HuH-7.5 (cell line): ENCODE measurements at places on chromosomes 6 and 20.

GRCh38 chr6:137357263-137357947 is 136.8 kb downstream of the OLIG3 start:
- DNase-seq = peak; percentile 37

GRCh38 chr6:20943040-20943627 is 408.9 kb downstream of the CDKAL1 start:
- DNase-seq = no peak

- DNase-seq = no peak
Observed at GRCh38 chr20:48847498-48848205, 19.9 kb upstream of the PREX1 start.

DNA sequence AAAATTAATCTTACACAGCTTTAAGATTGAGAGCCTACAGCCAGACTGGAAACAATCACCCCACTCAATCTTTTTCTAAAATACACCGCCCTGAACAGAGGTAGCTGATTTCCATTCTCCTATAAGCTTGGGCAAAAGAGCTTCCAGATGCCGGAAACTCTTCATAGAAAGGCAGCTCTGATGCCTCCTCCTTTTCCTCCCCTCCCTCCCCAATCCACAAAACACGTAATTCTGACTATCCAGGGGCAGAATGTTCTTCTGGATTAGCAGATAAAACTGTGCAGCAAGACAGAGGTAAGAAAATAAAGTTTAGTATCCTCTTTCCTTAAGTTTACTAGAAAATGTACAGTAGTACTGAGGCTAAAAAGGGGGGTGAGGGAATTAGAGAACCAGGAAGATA is 15.8 kb downstream of the ADNP start:
- DNase-seq = no peak

GRCh38 chr6:29490552-29490951 is 2.8 kb upstream of the MAS1L start:
- DNase-seq = no peak

DNA sequence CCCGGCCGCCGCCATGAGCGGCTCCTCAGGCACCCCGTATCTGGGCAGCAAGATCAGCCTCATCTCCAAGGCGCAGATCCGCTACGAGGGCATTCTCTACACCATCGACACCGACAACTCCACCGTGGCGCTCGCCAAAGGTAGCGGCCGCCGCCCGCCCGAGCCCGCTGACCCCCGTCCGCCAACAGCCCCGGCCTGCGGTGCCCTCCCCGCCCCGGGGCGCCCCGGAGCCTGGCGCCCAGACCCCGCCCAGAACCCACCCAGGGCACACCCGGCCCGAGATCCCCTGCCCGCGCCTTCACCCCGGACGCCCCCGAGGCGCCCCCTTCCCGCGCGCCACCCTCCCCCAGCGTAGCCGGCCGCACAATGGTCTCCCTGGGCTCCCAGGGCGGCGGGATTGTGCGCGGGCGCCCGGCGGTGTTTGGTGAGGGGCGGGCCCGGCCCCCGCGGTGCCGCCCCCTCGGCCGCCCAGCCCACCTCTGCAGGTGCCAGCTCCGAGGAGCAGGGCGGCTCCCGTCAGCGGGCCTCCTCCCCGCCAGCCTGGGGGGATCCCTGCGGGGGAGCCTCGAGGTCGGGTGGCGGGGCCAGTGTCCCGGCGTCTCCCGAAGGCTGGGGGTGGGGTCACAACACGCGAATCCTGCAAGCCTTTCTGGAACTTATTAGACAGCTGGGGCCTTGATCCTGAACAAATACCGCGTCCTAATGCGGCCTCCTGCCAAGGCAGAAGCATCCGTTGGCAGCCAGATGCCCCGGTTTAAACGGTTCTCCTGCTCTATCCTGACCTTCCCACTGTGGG is 577 bp downstream of the LSM14B start:
- peak; percentile 80 for DNase-seq

DNA sequence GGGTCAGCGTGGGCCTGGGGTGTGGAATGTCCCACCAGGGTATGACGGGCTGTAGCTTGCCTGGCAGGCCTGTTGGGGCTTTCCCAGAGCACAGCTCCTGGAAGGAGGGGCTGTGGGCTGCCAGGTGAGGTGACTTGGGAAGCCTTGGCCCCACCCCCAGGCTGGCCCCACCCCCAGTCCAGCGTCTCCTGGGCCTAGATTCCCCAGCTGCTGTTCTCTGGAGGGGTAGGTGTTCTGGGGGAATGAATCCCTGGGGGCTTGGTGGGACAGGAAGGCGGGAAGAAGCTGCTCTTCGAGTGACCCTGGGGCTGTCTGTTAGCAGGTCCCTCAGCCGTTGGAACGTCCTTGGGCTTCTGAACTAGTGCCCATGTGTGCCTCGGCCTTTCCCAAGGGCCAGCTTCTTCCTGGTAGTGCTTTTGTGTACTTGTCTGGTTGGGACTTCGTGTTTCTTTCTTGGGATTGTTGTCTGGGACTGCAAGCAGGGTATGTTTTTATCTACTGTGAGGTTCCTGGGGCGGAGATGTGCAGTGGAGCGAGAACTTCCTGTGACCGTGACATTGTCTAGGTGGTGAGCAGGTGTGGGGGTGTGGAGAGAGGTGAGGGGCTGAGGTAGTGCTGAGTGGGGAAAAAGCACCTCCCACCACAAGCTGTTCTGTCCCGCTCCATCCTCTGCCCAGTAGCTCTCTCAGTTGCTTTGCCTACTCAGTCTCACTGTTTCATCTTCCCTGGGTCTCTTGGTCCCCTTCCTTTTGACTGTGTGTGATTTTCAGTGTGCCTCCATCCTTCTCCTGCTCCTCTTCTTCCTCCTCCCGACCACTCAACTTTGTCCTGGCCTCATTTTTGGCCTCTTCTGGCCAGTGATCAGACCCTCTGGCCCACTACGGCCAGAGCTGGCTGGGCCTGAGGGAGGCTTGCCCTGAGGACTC is 1.3 kb upstream of the DDR1 start:
- DNase-seq = no peak

- no peak for DNase-seq
Observed at GRCh38 chr6:168372889-168373288, 53.3 kb upstream of the DACT2 start.

- no peak for DNase-seq
Observed at GRCh38 chr6:110768057-110768456, 47.2 kb downstream of the CDK19 start.

DNA sequence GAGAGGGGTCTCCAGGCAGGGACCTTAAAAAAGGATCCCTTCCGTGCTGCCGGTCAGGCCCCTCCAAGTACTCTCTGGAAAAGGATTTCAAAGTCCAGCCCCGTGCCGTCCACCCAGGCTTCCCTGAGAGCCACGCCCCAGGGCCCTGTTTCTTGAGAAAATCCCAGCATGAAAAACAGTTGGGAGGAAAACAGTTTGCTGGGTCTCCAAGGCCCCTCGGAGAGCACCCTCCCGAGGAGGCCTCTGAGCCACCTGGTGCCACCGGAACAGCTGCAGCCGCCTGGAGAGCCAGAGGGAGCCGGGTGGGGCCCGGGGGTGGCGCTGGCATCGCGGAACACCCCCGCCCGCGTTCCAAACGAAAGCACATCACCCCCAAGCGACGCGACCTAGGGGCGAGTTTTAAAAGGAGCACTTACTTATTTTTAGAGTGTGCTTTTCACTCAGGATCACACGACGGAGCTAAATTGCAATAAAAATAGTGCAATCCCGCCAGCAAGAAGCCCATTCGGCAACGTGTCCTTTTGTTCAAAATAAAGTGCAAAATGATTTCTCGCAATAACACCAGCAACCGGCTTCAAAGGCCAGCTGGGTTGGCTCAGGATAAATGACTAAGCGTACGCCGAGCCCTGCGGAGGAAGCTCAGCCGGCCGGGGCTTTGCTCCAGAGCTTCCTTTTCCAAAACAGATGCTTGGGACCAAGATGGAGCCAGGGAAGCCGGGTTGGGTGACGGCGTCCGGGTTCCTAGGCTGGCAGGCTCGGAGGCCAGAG is 64.2 kb downstream of the YTHDF1 start:
- DNase-seq = no peak
